ENCODE measurements at places on chromosomes 11 and 22.

DNA sequence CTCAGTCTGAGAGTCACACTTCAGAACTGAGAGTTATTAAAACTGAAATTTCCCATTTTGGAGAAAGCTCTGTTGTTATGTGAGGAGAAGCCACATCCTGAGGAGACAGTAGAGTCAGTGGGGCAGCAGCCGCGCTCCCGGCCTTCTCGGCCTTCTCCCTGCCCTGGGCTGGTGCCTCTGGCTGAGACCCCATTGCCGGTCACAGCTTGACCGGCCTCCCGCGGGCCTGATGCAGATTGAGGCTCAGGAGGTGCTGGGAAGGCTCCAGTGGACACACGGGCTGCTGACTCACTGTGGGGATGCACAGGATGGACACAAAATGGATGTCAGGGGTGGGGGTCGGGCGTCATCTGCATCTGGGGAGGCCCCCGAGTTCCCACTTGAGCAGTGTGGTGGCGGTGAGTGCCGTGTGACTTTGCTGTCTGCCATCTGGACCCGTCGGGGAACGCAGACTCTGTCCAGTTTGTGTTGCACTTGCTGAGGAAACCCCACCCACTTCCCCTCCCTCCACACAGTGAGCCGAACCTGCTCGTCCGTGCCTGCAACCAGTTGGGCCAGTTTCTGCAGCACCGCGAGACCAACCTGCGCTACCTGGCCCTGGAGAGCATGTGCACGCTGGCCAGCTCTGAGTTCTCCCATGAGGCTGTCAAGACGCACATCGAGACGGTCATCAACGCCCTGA is 50.1 kb downstream of the MUC6 start:
- no peak for DNase-seq

DNA sequence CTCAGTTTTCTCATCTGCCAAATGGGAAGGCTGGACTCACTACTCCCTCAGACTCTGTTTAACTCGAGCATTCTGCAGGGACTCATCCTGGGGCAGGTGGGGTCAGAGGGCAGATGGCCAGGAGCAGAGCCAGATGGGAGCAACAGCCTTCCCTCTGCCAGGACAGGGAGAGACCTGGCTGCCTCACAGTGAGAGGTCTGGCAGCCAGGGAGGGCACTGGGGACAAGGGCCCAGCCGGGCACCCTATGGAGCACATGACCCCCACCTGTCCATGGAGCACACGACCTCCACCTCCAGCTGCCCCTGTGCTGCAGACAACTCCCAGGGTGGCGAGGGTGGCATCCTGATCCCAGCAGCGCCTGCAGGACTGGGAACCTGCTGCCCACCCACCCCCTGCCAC is 67.4 kb downstream of the IGLL1 start:
- DNase-seq = no peak

GRCh38 chr22:27844656-27845591 is 43.4 kb upstream of the MN1 start:
- no peak for DNase-seq

GRCh38 chr11:112539741-112540140 is 279.1 kb upstream of the PLET1 start:
- DNase-seq = no peak

DNA sequence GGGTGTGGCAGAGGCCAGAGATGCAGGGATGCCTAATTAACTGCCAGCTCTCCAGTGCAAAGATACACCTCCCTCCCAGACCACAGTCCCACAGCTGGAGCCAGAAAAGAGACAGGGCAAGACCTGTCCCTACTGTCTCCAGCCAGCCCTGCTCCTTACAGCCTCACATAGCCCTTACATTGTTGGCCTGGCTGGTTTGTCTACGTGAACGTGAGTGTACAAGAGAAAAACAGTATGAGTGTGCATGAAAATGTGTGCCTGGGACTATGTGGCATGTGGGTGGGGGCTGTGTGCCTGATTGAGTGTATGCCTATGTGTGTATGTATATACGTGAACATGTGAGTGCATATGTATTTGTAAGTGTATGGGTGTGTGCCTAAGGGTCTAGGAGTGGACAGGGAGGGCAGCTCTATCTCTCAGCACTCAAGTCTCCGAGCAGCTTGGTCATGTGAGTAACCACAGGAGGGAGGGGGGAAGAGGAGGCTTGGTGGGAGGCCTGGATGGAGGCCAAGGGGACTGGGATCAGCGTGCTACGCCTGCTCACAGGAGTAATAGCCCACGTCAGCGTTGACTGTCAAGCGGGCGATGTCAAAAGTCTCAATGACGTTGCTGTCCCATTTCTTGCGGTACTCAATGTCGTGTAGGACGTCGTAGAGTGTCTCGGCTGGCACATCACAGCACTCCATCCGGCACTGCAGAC is 6.6 kb upstream of the ARAP1 start:
- DNase-seq = no peak

DNA sequence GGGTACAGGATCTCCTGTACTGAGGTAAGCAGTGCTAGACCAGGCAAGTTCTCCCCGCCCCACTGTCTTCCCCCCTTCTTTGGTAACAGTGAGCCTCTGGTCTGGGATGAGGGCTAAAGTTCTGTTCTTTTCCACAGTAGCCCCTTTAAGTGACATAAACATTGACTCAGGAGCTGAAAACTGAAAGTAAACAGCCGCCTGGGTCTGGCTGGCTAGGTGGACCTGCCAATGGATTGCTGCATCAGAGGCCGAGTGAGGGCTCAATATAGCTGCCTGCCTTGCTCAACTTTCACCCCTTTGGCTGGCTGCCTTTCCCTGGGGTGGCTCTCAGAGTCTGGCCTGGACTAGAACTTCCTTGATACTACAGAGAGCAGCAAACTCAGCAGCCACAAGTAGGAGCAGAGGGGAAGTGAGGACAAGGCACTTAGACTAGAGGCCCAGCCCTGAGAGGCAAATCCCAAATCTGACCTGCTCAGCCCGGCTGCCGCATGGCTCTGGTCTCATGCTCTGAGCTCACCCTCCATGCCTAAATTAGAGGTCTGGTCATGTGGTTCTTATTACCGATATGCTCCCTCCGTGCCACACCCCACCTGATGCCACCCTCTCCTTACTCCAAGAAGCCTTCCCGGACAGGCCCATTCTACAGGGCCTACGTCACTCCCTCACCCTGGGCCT is 9.6 kb upstream of the UCP3 start:
- DNase-seq = no peak

GRCh38 chr11:29364006-29364405 is 652.8 kb downstream of the KCNA4 start:
- DNase-seq = no peak

DNA sequence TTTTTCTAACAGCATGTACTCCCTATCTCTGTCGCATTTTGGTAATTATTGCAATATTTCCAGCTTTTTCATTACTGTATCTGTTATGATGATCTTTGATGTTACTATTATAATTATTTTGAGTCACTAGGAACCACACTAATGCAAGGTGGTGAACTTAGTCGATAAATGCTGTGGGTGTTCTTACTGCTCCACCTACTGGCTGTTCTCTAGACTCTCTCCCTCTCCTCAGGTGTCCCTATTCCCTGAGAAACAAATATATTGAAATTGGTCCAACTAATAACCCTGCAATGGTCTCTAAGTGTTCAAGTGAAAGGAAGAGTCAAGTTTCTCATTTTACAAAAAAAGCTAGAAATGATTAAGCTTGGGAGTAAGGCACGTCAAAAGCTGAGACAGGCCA is 10.5 kb downstream of the ARL14EP start:
- DNase-seq = no peak

DNA sequence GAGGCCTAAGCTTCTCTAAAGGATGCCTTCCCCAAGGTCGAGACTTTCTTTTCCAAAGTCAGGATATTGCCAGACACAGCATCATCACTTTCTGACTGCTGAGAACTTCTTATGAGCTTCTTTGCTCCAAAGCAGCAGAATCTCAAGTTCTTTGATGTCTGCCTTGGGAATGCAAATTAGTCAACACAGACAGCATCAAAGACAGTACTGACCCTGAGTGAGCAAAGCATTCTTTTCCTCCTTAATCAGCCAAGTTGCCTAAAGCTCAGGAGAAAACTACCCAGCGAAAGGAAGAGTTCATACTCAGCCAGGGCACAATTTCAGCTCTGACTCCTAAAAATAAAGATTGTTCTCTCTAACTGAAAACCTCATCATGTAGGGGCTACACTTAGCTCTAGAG is 98.0 kb downstream of the SLC36A4 start:
- DNase-seq = no peak

DNA sequence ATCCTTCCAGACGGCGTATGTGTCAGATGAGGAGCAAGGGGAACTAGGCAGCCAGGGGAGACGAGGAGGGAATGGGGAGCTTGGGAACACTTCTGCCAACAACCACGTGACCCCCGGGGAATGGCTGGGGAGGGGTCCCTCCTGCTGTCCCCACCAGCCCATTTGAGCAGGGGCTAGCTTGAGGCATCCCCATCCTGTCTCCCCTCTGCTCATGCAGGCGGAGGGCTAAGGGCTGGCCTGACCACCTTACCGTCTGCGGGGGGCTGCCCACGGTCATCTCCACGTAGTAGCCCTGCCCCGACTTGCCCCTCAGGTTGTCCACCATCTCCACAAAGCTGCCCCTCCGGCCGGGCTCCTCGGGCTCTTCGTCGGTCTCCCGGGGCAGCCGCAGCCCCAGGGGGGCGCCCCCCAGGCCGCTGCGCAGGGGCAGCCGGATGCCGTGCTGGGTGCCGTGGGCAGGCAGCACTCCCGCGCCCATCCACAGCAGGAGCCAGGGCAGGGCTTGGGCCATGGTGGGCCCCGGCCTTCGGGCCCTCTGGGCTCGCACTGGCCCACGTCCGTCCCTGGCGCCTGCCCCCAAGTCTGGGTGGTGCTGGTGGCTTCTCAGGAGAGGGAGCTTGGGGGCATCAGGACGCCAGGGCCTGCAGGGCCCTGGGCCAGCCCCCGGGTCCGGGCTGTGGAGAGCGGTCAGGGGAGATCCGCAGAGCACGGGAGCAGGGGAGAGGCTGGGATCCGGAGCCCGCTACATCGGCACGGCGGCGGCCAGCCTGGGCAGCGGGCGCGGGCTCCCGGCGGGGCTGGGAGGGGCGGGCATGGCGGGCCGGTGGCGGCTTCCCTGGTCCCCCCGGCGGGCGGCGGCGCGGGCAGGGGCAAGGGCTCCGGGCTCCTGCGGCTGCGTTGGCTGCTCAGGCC is 515 bp downstream of the BACE1 start:
- DNase-seq = no peak

GRCh38 chr11:12288212-12288930 is 89.0 kb upstream of the PARVA start:
- DNase-seq = peak; percentile 44

DNA sequence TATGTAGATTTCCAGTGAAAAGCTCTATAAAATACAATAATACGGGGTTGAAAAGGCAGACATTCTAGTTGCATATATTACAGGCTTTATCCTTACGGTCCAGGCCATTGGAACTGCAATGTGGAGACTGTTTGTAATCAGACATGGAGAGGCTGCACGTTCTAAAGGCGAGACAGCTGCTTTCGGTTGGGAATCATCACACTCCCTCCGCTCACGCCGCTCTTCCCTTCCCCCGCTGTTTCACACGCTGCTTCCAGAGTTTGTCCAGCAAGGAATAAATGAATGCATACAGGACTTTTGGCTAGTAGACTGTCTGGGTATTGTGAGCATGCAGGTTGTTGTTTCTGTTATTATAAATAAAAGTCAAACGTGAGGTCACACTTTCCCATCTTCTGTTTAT is 13.5 kb upstream of the EFCAB6 start:
- no peak for DNase-seq

- no peak for DNase-seq
These were observed 2.1 kb downstream of the FNBP4 start for GRCh38 chr11:47765086-47765485.

GRCh38 chr11:86069408-86070101 is 671 bp upstream of the PICALM start:
- peak; percentile 85 for DNase-seq

DNA sequence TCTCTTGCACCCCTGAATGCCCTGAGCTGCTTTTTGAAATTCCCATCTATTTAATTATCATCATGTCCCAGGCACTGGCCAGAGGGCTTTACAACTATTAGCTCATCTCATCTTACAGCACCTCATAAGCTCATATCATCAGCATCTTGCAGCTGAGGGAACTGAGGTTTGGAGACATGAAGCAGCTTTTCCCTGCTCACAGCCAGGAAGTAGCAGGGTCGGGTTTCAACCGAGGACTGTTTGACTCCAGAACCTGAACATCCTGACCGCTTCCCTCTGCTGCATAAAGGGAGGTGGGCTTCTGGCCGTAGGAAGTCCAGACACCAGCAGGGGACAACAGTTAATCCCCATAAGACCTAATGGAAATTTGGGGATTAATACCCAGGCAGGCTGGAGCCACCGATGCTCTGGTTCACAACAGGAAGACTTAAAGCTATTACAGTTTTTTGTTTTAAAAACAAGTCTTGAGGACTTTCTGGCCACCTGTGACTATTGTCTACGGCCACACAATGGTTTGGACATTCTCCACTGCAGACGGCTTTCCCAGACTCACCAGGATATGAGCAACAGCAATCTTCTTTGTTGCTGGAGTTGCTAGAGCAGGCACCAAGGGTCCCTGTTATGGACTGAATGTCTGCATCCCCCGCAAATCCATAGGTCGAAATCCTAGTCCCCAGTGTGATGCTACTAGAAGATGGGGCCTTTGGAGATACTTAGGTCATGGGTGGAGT is 47.4 kb downstream of the CHST1 start:
- no peak for DNase-seq

DNA sequence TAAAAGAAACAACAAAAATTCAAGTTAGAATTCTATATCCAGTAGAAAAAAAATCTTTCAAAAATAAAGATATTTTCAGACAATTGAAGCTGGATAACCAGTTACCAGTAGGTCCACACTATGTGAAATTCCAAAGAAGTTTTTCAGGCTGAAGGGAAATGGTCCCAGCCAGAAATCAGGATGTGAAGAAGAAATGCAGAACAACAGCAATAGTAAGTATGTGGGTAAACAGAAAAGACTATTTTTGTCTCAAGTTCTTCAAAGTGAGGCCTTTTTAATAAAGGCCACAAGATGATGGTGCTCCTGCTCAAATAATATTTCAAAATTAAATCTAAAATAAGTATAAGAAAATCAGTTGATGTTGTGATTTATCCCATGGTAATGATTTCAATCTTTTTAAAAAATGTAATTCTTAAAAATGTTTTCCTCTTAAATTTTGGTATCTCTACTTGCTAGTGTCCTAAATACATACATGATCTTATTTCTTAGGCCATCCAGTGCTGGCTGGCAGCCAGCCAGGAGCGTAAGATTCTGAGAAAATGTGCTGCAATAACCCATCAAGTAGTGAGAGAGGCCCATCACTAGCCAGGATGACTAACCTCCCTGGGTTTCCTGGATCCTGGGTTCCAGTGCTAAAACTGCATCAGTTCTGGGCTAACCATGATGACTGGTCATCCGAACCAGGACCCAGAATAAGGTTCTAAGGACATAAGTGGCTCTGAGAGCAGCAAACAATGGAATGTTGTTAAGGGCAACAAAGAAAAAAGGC is 15.6 kb upstream of the UCP3 start:
- no peak for DNase-seq

- DNase-seq = no peak
These were observed 175.2 kb downstream of the WNT11 start for GRCh38 chr11:76030968-76031590.

GRCh38 chr22:28769394-28770085 is 3.0 kb upstream of the CCDC117 start:
- no peak for DNase-seq

GRCh38 chr11:114187173-114187572 is 109.0 kb upstream of the NNMT start:
- DNase-seq = no peak

GRCh38 chr11:5317292-5317691 is 6.8 kb downstream of the OR51B2 start:
- no peak for DNase-seq

GRCh38 chr11:78742430-78742829 is 167.8 kb upstream of the NARS2 start:
- no peak for DNase-seq
